T-helper 17 cell (primary cell): ENCODE measurements at places on chromosomes 1 and 21. TPM values are rescaled to one million over a fixed set of nuclear protein-coding genes. Genes with fewer than 3 reads are reported as not detected.
A peak's percentile ranks its signal among the peaks of the same experiment; 100 is the strongest.

DNA sequence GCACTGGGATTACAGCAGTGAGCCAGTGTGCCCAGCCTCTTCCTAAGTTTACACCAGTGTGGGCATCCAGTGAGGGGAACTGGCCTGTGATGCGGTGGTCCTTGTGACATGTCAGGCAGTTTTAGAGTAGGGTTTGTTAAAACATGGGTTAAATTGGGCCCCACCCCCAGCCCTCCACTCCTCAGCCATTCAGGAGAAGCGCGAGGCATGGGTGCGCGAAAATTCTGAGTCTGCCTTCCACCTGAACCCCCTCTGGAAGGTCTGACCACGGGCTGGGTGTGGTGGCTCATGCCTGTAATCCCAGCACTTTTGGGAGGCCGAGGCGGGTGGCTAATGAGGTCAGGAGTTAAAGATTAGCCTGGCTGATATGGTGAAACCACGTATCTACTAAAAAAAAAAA, 51.7 kb downstream of the SKI start:
- no peak for DNase-seq
- H3K4me3 ChIP-seq = peak overlapping the region; percentile 28

- H3K4me3 ChIP-seq = no peak overlapping the region
- H3K36me3 ChIP-seq = no peaks in the 10 kb centered on the region
- no peaks in the 10 kb centered on the region for H3K4me1 ChIP-seq
- DNase-seq = no peak
- no peak overlapping the region for H3K27ac ChIP-seq
Observed at GRCh38 chr1:45444609-45445131, 46.3 kb downstream of the TESK2 start.

- no peaks in the 10 kb centered on the region for H3K27me3 ChIP-seq
- H3K4me3 ChIP-seq = peak overlapping the region; percentile 91
- DNase-seq = no peak
Observed at GRCh38 chr1:27235827-27236226, 1.4 kb downstream of the WDTC1 start.

DNA sequence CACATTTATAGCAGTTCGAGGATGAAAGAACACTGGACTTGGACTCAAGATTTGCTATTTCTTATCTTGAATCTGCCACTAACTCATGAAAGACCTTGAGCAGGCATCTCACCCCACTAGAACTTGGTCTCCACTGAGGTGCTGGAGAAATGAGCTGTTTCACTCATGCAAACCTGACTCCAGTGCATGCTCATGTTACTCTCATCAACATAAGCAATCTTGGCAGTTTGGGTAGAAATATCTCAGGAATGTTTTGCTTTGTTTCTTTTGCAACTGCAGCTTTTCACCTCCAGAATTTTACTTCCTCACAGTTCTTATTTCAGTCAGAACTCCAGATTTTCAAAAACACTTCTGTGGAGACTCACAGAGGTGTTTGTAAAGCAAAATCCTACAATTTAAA, 46.2 kb upstream of the DAB1 start:
- no peak for DNase-seq
- H3K4me3 ChIP-seq = no peak overlapping the region
- H3K4me1 ChIP-seq = no peaks in the 10 kb centered on the region
- H3K27ac ChIP-seq = no peak overlapping the region
- peaks cover 21% of the 10 kb centered on the region for H3K27me3 ChIP-seq
- no peaks in the 10 kb centered on the region for H3K36me3 ChIP-seq

DNA sequence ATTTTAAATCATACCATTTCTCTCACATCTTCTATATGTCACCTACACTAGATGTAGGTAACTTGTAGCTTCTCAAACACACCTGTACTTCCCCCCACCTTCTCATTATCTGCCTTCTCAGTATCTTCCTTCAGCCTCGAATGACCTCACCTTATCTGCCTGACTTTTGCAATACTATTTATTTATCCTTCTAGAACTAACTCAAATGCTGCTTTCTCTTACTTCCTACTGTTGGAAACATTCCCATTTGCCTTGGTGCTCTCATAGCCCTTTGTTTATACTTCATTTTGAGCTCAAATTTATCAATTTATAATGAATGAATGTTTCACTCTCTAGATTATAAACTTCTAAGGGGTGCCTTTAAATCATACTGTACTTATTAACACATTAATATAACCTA, 50.4 kb upstream of the KIAA1614 start:
- no peaks in the 10 kb centered on the region for H3K27me3 ChIP-seq
- H3K27ac ChIP-seq = no peak overlapping the region
- H3K4me3 ChIP-seq = no peak overlapping the region
- H3K36me3 ChIP-seq = peaks cover 3% of the 10 kb centered on the region
- H3K4me1 ChIP-seq = peaks cover 3% of the 10 kb centered on the region
- no peak for DNase-seq

DNA sequence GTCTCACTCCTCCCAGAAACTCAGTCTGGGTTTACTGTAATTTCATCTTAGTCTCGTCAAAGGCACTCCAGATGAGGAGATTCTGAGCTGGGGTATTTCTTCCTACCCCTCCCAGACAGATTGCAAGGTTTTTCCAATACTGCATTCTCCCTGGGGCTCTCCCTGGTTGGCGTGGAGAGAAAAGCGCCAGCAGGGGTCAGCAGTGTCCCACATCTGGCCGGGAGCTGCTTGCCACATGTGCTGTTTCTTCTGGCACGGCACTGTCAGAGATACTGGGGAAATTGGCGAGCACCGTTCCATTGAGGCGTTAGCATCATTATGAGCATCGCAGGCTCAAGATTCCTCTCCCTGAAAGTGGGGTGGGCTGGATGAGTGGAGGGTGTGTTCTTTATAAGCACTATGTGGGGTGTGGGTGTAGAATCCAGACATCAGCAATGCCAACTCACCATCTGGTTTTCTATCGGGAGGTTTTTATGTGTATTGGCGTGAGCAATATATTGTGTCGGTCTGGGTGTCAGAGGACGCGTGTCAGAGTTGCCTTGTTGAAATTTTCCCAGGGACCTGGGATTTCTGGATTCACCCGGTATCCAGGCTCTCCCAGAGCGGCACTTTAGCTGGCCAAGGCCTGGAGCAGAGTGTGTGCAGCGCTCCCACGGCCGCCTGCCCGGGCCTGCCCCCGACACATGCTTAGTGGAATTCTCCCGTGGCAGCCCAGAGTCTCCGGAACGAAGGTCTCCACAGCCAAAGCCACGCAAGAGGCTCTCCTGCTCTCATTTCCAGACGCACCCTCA, 8.0 kb upstream of the NAV1 start:
- H3K36me3 ChIP-seq = peaks cover 12% of the 10 kb centered on the region
- no peak for DNase-seq
- peaks cover 3% of the 10 kb centered on the region for H3K4me1 ChIP-seq
- no peak overlapping the region for H3K27ac ChIP-seq
- peaks cover 22% of the 10 kb centered on the region for H3K27me3 ChIP-seq

DNA sequence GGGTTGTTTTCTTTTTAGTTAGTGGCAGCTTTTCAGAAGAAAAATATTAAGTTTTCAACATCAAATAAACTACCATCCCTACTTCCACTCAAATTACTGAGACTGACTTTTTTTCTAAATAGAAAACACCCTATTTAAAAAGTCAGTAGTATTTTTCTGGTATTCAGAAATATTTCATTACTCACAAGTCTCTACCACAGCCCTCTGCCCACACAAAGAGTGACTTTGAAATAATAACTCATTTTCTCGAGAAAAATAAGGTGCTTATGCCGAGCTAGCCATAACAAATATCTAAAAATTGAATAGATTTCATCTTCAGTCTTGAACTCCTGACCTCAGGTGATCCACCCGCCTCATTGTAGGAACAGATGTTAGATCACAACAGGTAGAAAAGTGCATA, 41.8 kb upstream of the USP25 start:
- no peaks in the 10 kb centered on the region for H3K4me1 ChIP-seq
- H3K27ac ChIP-seq = no peak overlapping the region
- peaks cover 4% of the 10 kb centered on the region for H3K36me3 ChIP-seq
- peaks cover 8% of the 10 kb centered on the region for H3K27me3 ChIP-seq

- peak overlapping the region; percentile 14 for H3K27ac ChIP-seq
- H3K4me3 ChIP-seq = no peak overlapping the region
- peaks cover 11% of the 10 kb centered on the region for H3K36me3 ChIP-seq
- H3K27me3 ChIP-seq = no peaks in the 10 kb centered on the region
Observed at GRCh38 chr1:184802354-184803179, 47.9 kb upstream of the EDEM3 start.

DNA sequence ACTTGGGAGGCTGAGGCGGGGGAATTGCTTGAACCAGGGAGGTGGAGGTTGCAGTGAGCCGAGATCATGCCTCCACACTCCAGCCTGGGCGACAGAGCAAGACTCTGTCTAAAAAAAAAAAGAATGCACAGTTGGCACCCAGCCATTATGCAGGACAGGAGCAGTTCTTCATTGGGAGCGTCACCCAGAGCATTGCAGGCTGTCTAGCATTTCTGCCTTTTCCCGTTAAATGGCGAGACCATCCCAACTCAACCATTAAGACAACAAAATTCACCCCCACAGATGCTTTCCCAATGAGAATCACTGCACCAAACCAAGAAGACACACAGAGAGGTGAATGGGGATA, 105.8 kb downstream of the EDEM3 start:
- no peak for DNase-seq
- no peaks in the 10 kb centered on the region for H3K36me3 ChIP-seq
- H3K4me3 ChIP-seq = no peak overlapping the region
- peaks cover 5% of the 10 kb centered on the region for H3K4me1 ChIP-seq
- no peak overlapping the region for H3K27ac ChIP-seq
- peaks cover 38% of the 10 kb centered on the region for H3K27me3 ChIP-seq

- no peak overlapping the region for H3K4me3 ChIP-seq
- H3K27me3 ChIP-seq = no peaks in the 10 kb centered on the region
- no peak overlapping the region for H3K27ac ChIP-seq
- no peaks in the 10 kb centered on the region for H3K36me3 ChIP-seq
- no peak for DNase-seq
- H3K4me1 ChIP-seq = no peaks in the 10 kb centered on the region
Observed at GRCh38 chr1:192162376-192162775, 4.1 kb downstream of the RGS18 start.

TRIM45 gene
- 1.4 TPM for total RNA-seq

CIART gene
- total RNA-seq = 4.5 TPM

TUT4 gene
- total RNA-seq = 136 TPM

TAS1R1 gene
- total RNA-seq = not detected

BEND5 gene
- total RNA-seq = 0.70 TPM
